ENCODE measurements at places on chromosomes 12 and 14.

- no peak overlapping the region for H3K4me3 ChIP-seq
- H3K27ac ChIP-seq: no peak overlapping the region
- H3K36me3 ChIP-seq: peaks cover 1% of the 10 kb centered on the region
These were observed 108.0 kb upstream of the MAX start for GRCh38 chr14:65210118-65210821.

DNA sequence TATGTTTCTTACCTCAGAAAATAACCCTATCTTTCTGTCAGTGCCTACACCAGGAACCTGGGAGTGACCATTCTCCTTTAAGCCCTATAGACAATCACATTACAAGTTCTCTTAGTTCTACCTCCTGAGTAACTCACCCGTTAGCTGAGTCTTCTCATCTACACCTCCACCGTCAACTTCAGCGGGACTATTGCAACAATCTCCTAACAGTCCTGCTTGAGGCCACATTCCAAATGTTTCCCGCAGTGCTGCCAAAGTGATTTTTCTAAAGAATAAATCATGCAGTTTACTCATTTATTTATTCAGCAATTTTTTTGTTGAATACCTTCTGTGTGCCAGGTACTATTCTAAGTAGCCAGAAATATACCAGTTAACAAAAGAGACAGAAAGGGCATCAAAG, 285.0 kb upstream of the GRIP1 start:
- H3K4me3 ChIP-seq: no peak overlapping the region
- no peaks in the 10 kb centered on the region for H3K36me3 ChIP-seq
- no peak for DNase-seq

DNA sequence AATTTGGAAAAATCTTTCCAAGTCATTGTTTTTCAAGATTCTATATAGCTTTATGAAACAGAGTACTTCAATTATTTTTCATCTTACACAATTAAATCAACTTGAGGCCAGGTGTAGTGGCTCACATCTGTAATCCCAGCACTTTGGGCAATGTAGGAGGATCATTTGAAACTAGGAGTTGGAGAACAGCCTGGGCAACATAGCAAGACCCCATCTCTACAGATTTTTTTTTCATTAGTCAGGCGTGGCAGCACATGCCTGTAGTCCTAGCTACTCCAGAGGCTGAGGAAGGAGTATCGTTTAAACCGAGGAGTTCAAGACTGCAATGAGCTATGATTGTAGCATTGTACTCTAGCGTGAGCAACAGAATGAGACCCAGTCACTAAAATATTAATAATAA, 72.9 kb downstream of the BMP4 start:
- no peaks in the 10 kb centered on the region for H3K36me3 ChIP-seq
- DNase-seq: no peak
- no peaks in the 10 kb centered on the region for H3K4me1 ChIP-seq
- no peak overlapping the region for H3K4me3 ChIP-seq
- no peak overlapping the region for H3K27ac ChIP-seq

GRCh38 chr12:114790276-114790675, 106.3 kb upstream of the TBX3 start:
- no peaks in the 10 kb centered on the region for H3K27me3 ChIP-seq
- DNase-seq: no peak
- no peaks in the 10 kb centered on the region for H3K4me1 ChIP-seq
- H3K36me3 ChIP-seq: peaks cover 5% of the 10 kb centered on the region
- H3K27ac ChIP-seq: no peak overlapping the region

DNA sequence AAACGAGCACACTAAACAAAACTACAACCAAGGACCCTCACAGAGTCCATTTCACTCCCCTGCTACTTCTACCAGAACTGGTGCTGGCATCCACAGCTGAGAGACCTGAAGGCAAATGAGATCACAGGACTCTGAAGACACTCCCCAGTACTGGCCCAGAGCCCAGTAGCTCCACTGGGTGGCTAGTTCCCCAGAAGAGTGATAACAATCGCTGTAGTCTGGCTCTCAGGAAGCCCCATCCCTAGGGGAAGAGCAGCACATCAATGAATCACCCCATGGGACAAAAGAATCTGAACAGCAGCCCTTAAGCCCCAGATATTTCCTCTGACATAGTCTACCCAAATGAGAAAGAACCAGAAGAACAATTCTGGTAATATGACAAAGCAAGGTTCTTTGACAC, 190.7 kb upstream of the BMP4 start:
- no peaks in the 10 kb centered on the region for H3K4me1 ChIP-seq
- no peaks in the 10 kb centered on the region for H3K36me3 ChIP-seq
- no peak for DNase-seq
- H3K27ac ChIP-seq: no peak overlapping the region

Measured in effector memory CD8-positive, alpha-beta T cell (primary cell).